ENCODE measurements at places on chromosomes 2 and 18.
A peak's percentile ranks its signal among the peaks of the same experiment; 100 is the strongest.

- no peak for DNase-seq
These were observed 100.1 kb upstream of the ST3GAL5 start for GRCh38 chr2:85988914-85989270.

- no peak for DNase-seq
These were observed 46.0 kb downstream of the ODC1 start for GRCh38 chr2:10402062-10402585.

GRCh38 chr18:62186499-62186773, 420 bp downstream of the PIGN start:
- peak; percentile 62 for DNase-seq

DNA sequence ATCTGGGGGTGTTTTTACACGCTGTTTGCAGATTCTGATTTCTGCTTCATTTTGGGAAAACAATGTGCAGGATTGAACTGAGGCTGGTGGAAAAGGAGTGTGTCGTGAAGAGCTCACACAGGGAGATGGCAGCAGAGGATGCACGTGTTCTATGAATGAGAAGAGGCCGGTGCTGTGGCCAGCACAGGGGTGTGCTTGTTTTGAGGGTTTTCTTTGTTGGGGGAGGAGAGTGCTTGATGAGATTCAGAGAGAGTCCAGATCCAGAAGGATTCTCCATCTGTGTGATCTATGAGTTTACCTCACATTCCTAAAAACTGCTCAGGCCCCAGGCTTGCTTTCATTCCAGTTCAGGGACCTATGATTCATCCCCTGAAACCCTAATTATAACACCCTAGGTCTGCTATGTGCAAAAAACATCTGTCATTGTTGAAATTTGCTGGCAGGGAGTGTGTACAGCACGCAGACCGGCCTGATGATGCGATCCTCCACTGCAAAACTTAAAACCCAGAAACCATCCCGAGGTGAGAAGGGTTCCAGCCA, 12.1 kb downstream of the TGFA start:
- DNase-seq, result no peak

GRCh38 chr2:41867553-41867952, 180.3 kb upstream of the PKDCC start:
- DNase-seq, result no peak

DNA sequence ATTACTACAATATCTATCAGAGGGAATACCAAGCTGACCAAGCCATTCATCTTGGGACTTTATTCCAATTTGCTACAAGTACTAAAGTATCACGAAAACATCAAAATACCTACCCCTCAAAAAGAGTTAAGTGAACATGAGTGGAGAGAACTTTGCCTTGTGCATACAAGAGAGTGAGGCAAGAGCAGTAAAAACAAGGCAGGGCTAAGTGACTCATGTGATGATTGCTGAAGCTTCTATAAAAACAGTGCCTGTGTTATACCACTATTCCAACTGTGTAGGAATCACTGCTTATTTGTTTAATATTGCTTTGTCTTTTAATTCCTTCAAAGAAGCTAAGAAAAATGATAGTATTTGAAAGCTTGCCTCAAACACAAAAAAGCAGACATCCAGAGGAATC, 61.2 kb downstream of the FARSB start:
- no peak for DNase-seq

DNA sequence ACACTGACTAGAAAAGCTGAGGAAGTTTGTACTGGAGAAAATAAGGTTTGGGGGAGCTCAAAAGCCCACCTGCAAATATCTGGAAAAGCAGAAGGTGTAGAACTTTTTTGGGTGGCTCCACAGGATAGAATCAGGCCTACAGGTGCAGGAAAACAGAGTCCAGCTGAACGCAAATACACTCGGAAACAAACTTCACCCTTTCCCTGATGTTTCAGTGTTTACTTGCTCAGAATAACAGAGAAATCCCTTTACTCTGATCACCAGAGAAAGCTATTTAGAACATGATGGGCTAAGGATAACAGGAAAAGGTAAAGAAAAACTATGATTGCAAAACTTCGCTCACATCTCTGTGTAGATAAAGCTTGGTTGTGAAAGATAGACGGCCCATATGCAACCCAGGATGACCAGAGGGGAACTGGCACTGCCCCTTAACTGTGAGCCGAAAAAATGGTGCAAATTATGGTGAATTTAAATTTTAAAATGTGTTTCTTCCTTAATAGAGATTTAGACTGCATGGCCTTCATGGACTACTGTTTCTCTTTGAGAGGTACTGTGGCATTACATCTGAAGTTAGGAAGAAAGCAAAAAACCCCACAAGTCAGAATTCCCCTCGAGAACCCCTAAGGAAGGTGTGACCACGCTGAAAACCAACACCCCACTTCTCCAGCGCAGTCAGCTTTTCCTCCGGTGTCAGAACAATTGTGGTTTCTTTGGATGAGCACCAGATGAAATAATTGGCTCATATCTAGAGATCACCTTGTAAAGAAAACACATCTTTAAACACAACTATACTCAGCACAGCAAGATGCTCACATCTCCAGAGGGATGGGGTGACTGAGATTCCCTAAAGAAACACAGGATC, 84.5 kb upstream of the TMEM247 start:
- DNase-seq, result no peak

Data from sigmoid colon (tissue), 7 donors.